Fibroblast of lung (primary cell): ENCODE measurements at places on chromosomes 16 and 17. TPM values are rescaled to one million over a fixed set of nuclear protein-coding genes. Genes with fewer than 3 reads are reported as not detected.

- H3K4me1 ChIP-seq: peaks cover 5% of the 10 kb centered on the region
- peaks cover 5% of the 10 kb centered on the region for H3K36me3 ChIP-seq
- peaks cover 30% of the 10 kb centered on the region for H3K27me3 ChIP-seq
- H3K27ac ChIP-seq: no peak overlapping the region
- H3K4me3 ChIP-seq: no peak overlapping the region
Measured at GRCh38 chr16:88539652-88540345, 30.4 kb upstream of the ZC3H18 start.

DNA sequence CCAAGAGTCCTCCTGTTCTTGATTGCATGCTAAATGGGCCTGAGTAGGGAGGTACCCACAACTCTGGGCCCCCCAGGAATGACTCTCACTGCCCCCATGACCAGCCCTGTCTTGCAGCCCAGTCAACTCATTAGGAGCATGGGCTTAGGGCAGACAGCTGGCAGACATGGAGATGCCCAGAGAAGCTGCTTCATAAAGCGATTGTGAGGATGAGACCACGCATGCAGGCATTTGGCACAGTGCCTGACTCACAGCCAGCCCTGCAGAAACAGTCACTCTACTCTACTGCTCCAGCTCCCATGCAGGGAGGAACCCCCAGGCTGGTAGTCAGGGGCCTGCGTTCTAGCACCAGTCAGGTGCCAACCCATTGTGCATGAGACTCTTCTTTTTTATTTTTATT, 8.4 kb upstream of the C16orf82 start:
- no peaks in the 10 kb centered on the region for H3K36me3 ChIP-seq
- H3K4me3 ChIP-seq: no peak overlapping the region
- no peak overlapping the region for H3K27ac ChIP-seq
- no peaks in the 10 kb centered on the region for H3K27me3 ChIP-seq
- DNase-seq: no peak

DNA sequence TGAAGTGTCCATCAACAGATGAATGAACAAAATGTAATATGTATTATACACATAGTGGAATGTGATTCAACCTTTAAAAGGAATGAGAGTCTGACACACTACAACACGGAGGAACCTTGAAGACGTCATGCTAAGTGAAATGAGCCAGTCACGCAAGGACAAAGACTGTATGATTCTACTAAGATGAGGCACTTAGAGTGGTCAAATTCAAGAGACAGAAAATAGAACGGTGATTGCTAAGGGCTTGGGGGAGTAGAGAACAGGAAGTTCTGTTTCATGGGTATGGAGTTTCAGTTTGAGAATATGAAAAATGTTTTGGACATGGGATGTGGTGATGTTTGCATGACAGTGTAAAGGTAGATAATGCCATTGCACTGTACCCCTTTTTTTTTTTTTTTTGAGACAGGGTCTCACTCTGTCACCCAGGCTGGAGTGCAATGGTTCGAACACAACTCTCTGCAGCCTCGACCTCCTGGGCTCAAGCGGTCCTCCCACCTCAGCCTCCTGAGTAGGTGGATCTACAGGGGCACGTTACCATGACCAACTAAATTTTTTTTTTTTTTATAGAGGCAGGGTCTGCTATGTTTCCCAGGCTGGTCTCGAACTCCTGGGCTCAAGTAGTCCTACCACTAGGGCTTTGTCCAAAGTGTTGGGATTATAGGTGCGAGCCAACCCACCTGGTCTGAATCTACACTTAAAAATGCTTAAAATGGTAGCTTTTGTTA, 2.9 kb upstream of the CCDC102A start:
- no peaks in the 10 kb centered on the region for H3K27me3 ChIP-seq
- H3K36me3 ChIP-seq: no peaks in the 10 kb centered on the region
- H3K27ac ChIP-seq: no peak overlapping the region
- H3K4me1 ChIP-seq: peaks cover 8% of the 10 kb centered on the region
- no peak overlapping the region for H3K4me3 ChIP-seq

GRCh38 chr17:43608313-43608712, 53.4 kb downstream of the MEOX1 start:
- H3K36me3 ChIP-seq: no peaks in the 10 kb centered on the region
- no peak for DNase-seq
- no peak overlapping the region for H3K27ac ChIP-seq
- H3K4me1 ChIP-seq: no peaks in the 10 kb centered on the region

- H3K27me3 ChIP-seq: peaks cover 4% of the 10 kb centered on the region
- H3K4me3 ChIP-seq: no peak overlapping the region
- DNase-seq: peak; percentile 33
- H3K27ac ChIP-seq: no peak overlapping the region
Measured at GRCh38 chr17:62859146-62859545, 51.0 kb upstream of the MARCHF10 start.

Gene SCGB1C2
- not detected in 2 replicates for total RNA-seq

Gene RRAD
- 41.1 and 83.7 TPM in 2 replicates for total RNA-seq
